ENCODE measurements at places on chromosomes 16 and 17.

DNA sequence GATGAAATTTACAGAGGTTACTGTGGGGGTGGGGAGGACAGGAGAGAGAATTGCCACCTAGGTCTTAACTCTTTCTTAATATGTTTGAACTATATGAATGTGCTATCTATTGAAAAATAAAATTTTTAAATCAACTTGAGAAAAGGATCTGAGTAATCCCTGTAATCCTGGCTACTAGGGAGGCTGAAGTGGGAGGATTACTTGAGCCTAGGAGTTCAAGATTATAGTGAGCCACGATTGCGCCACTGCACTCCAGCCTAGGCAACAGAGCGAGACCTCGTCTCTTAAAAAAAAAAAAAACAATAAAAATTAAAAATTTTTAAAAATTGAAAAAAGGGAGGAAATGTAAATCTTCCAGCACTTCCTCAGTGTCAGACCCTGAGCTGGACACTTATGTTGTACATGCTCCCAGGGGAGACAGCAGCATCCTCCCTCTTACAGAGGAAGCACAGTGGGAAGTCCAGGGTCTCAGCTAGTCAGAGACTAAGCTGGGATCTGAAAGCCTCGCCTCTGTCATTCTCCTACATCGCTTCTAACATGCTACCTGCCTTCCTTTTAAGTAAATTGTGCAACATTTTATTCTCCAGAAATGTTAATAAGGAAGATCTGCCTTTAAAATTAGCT is 21.9 kb downstream of the PMM2 start:
- no peak for DNase-seq

DNA sequence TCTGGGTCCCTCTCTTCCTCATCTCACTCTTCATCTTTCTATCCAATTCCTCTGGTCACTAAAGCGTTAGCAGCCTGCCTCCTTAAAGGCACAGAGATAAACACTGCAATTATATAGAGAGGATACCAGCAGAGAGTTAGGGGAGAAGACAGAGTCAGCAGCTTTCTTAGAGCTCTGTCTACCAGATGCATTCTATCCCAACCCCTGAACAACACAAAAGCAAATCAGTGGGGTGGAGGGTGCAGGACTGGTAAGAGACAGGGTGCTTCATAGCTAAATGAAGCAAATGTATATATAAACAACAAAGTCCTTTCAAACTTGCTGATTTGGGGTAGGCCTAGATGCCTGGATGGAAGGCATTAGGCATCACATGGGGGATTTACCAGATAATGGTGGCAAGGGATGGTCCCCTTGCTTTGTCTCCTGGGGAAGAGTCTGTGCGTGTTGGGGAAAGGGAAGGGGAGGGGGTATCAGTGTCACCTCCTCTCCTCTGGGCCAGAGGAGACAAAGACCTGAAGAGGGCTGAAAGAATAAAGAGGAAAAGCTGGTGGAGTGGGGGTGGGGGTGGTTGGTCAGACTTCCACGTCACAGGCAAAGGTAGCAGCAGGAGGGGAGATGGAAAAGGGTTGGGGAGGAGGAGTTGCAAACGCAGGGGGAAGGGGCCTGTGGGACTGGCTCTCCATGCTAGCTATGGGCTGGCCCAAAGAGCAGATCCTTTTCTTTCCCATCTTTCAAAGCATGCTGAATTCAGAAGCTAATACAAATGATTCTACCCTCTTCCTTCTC is 12.0 kb downstream of the HOXB4 start:
- no peak for DNase-seq

DNA sequence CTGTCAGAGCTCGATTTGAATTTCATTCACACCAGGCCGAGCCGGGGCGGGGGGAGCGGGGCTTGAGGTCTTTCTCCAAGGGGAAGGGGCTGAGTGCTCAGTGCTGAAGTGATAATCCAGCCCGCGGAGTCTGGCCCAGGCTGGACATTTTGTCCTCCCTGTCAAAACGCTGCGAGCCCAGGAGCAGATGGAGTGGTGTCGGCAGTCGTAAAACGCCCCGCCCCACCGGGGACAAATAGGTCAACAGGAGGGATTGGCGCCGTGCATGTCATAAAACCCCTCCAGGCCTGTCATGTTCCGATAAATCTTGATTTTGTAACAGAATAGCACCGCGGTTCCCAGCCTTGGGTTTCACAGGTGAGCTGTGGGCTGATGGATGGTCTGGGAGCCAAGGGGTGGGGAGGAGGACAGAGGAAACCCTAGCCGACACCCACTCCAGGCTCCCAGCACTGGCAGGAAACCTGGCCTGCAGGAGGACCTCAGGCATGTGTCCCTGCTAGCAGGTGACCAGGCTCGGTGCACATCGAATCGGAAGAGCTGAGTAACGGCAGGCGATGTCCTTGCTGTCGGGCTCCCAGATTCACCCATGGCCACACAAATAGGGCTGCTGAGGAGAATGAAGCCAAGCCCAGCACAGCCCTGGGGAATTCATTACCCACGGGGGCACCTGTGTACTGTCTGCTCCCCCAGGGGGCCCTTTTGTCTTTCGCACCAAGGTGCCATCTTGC is 341.4 kb downstream of the FOXL1 start:
- DNase-seq: no peak

DNA sequence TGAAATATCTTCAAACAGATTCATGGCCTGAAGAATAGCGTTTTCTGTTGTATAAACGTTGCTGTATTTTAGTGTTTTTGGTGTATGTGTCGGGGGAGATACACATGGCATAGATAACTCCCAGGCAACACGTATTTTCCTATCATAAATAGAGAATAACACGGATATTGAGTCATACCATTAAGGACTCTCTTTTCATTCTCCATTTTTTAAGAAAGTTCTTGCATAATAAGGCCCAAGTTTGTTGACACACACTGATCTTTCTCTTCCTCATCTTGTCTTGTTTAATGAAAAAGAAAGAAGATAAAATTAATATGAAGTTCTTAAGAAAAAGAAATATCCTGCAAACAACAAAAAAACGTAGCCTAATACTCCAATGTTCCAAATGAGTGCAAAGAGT is 13.4 kb downstream of the ABCA8 start:
- DNase-seq: no peak

- DNase-seq: no peak
Observed at GRCh38 chr16:25289466-25289865, 31.8 kb upstream of the ZKSCAN2 start.

DNA sequence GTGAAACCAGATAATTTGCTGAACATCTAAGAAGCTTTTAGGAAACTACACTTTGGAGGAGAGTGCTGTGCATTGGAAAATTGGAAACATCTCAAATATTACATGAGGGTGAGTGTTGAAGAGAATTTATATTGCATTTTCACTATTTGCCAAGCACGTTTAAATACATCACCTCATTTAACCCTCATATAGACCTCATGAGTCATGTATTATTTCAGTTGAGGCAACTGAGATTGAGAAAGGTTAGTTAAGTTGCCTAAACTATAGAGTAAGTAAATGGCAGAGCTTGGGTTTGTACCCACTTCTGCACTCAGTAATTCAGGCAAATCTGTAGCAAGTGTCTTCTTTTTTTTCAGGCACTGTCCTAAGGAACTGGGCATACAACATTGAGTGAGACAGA is 3.7 kb upstream of the NLK start:
- no peak for DNase-seq

- DNase-seq: no peak
Observed at GRCh38 chr16:2990891-2991290, 10.6 kb upstream of the PKMYT1 start.

All from C1 segment of cervical spinal cord (tissue), 14 donors.